Activated CD8-positive, alpha-beta memory T cell treated with anti-CD3 and anti-CD28 coated beads for 1 hour (primary cell): ENCODE measurements at places on chromosomes 5 and 9.

GRCh38 chr9:2262386-2263071 lies 247.4 kb downstream of the SMARCA2 start:
- DNase-seq, result no peak

GRCh38 chr5:91632871-91633270 lies 249.8 kb upstream of the ARRDC3 start:
- no peak for DNase-seq

DNA sequence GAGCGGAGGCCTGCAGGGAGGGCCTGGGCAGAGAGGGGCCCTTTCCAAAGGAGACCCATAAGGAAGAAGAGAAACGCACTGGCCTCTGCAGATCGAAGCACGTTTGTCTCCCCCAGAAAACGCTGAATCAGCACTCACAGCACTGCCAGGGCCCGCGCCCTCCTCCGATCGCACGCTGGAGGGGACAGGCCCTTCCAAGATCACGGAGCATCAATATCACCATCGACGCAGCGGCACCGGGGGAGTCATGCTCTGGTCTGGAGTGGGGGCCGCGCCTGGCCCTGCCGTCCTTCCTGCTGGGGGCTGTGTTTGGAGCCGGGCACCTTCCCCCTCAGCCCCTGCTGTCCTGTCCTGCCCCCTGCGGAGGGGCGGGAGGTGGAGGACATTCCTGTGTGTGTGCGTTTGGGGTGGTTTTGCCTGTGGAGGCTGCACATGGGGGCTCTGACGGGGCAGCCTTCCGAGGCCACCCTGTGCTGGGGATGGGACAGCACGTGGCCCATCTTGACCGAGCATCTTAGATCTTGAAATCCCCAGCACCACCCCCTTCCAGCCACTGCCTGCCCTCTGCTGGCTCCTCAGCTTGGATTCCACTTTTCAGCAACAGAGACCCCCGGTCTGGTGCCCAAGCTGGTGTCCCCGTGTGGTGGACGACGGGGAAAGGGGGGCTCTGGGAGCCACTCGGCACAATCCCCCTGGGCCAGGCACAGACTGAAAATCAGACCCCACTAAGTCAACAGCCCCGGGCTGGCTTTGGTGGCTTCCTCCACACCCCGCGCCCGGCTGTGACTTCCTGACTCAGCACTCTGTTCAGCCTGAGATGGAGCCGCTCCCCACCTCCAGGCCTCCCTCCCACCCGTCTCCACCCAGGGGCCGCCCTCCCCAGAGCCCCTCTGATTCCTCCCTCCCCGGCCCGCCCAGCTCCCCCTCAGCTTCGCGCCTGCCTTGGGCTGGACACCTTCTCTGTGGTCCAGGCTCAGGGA lies 8.3 kb downstream of the TMEM250 start:
- DNase-seq, result no peak

GRCh38 chr5:7678030-7678429 lies 172.9 kb downstream of the CFAP90 start:
- DNase-seq, result no peak

DNA sequence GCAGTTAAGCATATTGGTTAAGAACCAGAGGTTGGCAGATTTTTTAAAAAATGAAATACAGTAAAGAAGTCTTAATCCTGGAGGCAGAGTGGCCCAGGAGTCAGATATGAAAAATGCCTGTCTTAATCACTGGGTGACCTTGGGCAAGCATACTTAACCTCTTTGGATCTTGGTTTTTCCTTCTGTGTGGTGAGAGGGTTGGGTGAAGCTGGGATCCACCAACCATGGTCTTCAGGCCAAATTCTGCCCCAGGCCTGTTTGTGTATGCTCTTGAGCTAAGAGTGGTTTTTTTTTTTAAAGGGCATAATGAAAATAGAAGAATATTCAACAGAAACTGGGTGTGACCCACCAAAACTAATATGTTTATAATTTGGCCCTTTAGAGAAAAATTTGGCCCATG lies 20.0 kb upstream of the TEX48 start:
- DNase-seq, result no peak

DNA sequence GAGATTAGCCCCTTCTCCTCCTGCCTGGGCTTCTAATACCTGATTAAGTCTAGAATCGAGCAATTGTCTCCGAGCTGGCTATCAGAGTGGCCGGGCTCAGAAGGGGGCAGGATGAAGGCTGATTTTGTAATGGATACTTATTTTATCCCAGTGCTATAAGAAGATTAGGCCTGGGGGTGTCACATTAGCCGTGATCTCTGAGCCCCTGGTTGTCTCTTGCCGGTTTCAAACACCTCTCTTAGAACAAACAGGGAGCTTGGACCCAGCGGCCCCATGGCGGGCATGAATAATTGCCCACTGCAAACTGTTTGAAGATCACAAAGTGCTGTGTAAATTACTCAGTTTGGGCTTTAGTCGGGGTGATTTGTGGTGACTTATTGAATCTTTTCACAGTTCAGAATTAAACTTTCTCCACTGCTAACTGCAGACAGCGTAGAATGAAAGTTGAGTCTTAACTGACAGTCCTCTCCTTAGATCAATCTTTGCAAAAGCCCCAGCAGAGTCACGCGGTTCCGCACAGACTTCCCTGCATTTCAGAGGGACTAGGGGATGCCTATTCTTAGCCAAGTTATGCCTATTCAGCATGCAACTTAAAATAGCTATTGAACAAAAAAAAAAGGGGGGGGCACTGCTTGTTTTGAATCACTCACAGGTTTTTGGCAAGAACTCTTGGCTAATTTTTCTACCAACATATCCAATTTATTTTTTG lies 200.6 kb upstream of the IRX1 start:
- no peak for DNase-seq

DNA sequence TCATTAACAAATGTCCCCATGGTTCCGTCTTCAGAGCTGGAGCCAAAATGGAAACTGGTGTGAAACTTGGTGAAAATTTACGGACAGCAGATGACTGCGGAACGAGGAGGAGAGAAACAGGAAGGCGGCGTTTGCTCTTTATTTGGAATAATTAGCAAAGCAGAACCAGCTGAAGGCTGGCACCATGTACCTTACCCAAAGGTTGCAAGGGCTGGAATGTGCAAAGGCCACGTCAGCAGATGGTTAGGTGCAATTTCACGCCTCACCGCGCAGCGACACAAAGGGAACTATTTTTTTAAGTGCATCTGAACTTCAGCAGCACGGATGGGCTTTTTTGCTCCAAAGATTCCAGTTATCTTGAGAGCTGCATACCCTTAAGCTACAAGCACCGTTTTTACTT lies 127.4 kb downstream of the COL23A1 start:
- no peak for DNase-seq

DNA sequence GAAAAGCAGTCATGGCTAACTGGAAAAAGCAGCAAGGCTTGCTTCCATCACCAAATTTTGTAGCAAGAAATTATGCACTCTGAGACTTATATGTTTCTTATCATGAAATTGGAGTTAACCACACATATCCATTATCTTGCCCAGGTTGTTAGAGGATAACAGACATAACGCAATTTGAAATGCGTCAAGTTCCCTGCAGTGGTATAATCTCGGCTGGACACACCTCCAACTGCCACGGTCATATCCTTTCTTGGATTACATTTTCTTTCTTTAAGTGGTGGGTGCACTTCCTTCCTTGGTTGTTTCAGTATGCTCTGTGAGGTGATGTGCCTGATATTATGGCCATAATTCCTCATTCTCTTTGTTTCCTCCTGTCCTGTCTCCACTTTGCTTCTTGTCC lies 695.0 kb upstream of the DMAC1 start:
- no peak for DNase-seq

GRCh38 chr9:128420651-128421481 lies at the start of gene CERCAM:
TSS of gene CERCAM (plus strand) at chr9:128420857. CDS start at chr9:128420878, 21 bp downstream.
- no peak for DNase-seq

- DNase-seq, result no peak
Observed at GRCh38 chr9:1580215-1580614, 434.9 kb upstream of the SMARCA2 start.

GRCh38 chr5:140042393-140042642 lies 781 bp downstream of the NRG2 start:
- DNase-seq, result no peak

GRCh38 chr9:77751341-77752091 lies 103.4 kb upstream of the GNA14 start:
- no peak for DNase-seq

GRCh38 chr9:71853084-71853483 lies 57.9 kb downstream of the ABHD17B start:
- DNase-seq, result no peak

DNA sequence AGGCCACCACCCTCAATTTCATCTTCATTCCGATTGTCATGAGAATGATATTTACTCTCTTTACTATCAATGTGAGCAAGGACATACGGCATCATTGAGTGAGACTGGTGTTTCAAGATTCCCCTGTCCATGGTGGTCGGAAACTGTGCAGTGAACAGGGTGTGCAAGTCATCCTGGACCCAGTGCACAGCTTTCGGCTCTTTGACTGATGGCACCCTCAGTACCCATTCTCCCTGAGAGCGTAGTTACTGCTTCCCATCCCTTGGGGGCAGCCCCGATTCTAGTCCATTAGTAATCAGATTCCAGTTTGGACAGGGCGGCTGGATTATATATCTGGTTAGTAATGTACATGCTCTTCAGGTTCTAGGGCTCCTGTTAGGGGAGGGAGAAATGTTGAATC lies 61.7 kb upstream of the SUB1 start:
- no peak for DNase-seq

- no peak for DNase-seq
Observed at GRCh38 chr9:99199938-99200539, 21.7 kb downstream of the ALG2 start.

- no peak for DNase-seq
Observed at GRCh38 chr9:4356306-4356705, 56.4 kb upstream of the GLIS3 start.

DNA sequence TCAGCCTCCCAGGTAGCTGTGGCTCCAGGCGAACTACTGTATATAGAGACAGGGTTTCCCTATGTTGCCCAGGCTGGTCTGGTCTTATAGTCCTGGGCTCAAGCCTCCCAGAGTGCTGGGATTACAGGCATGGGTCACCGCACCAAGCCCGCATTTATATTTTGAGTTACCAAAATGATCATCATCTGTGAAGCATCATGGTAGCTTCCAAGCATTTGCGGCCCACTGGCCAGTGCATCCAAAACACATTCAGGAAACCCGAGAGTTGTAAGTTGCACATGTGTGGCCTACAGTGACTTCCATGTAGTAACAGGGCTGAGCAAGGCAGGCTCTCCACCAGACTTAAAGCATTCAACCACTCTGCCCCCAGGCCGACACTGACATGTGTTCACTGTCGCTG lies 2.3 kb downstream of the BRD3OS start:
- no peak for DNase-seq

GRCh38 chr5:77389746-77390145 lies 102.4 kb downstream of the WDR41 start:
- no peak for DNase-seq

GRCh38 chr9:97773091-97773490 lies 76.0 kb upstream of the XPA start:
- DNase-seq, result no peak

- DNase-seq, result no peak
Observed at GRCh38 chr5:24633715-24634325, 11.0 kb downstream of the CDH10 start.

- no peak for DNase-seq
Observed at GRCh38 chr9:25678147-25678666, at the start of gene TUSC1. TSS of gene TUSC1 (minus strand) at chr9:25678444. CDS start at chr9:25678312, 132 bp downstream.

GRCh38 chr5:111670826-111671492 lies 86.0 kb downstream of the NREP start:
- no peak for DNase-seq

GRCh38 chr5:95760273-95761191 lies 29.4 kb downstream of the RHOBTB3 start:
- DNase-seq, result no peak

- no peak for DNase-seq
Observed at GRCh38 chr9:133930682-133931485, 61.2 kb downstream of the VAV2 start.

DNA sequence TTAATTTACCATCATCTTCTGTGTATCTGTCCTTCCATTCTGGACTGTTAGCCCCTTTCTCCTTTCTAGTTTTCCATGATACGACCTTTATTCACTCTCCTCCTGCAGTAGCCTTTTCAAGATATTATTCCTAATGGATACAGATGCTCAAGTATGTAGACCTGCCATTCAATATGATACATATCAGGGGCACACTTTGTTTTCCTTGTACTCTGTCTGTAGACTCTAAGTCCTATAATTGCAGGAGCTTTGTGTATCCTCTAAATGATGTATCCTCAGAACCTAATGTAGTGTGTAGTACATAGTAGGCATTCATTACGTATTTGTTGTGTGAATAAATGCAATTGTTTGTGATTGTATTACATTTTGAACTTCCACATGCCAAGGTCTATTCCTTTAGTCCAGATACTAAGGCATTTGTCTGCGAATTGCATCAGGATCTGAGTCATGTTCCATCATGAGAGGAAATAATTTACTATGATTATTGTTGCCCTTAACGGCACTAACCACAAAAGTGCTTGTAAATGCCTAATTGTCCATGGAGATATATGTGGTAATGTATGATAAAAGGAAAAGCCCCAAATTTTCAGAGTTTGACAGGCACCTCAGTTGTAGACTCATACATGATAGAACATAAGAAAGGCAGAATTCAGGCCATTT lies 57.1 kb upstream of the IZUMO3 start:
- no peak for DNase-seq

DNA sequence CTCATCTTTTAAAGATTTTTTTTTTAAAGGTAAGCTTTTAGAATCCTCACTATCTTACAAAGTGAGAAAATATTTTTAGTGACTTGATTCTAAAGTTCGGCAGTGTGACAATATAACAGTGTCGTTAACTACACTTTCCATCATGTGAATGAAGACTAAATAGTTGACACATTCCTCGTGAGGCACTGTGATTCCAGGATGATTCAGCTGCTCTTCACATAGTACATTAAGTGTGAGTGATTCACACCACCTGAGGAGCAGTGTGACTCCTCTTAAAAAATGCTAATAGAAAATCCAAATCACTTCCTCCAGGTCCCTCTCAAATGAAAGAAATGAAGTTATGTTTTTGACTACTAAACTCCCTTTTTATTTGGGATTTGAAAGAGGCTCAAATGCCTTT lies 589.5 kb downstream of the GABRG2 start:
- DNase-seq, result no peak

DNA sequence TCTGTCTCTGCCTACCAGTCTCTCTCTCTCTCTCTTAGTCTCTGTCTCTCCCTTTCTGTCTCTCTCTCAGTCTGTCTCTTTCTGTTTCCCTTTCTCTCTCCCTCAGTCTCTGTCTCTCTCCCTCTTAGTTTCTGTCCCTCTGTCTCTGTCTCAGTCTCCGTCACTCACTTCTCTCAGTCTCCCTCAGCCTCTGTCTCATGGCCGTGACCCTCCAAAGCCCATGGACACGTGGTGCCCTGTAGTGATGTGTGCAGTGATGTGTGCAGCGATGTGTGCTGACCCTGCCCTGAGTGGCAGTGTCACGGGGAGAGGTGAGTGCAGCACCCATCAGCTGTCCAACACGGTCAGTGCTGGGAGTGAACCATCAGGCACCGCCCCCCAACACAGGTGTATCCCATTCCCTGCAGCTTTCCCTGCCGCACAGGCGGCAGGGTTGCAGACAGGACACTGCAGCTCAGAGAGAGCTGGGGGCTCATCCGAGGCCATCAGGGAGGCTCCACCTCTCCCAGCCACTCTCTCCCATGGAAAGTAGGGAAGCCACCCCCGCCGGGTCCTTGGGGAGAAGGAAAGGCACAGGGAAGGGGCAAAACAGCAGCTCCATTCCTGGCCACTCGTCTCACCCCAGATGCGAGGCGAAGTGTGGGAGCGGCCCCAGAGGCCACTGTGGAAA lies 794 bp upstream of the LRRC14B start:
- no peak for DNase-seq
